ENCODE measurements at places on chromosomes 11 and 22. TPM values are rescaled to one million over a fixed set of nuclear protein-coding genes. Genes with fewer than 3 reads are reported as not detected.

Gene CABP7
- not detected for polyA plus RNA-seq

Gene CLCF1
- polyA plus RNA-seq, result 2.7 TPM

Gene TRIM66
- 5.4 TPM for polyA plus RNA-seq

Gene CST6
- polyA plus RNA-seq, result 1.7 TPM

Gene CCDC89
- 0.31 TPM for polyA plus RNA-seq

Gene DNAJC4
- 24.7 TPM for polyA plus RNA-seq

Gene STIM1
- 25.1 TPM for polyA plus RNA-seq

Gene MS4A4A
- not detected for polyA plus RNA-seq

DNA sequence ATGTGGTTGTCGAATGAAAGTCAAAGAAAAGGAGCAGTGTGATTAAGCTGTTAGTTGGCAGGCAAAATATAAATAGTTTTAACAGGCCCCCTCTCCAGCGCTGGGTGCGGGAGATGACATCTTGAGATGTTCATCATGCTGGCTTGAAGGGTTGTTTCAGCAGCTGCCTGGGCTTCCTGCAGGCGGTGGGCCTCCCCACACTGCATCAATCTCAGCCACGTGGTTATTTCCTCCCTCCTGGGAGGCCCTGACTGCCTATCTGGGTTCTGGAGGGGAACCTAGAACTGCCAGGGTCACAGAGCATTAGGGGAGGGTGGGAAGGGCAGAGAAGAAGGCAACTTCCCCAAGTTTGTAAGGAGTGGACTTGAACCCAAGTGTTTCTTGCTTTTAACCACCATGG lies 173.3 kb upstream of the SYT13 start:
- DNase-seq, result no peak

GRCh38 chr11:86244063-86244521 lies 461 bp upstream of the EED start:
- no peak for DNase-seq

- no peak for DNase-seq
These were observed 9.8 kb downstream of the LMNTD2 start for GRCh38 chr11:550746-551085.

DNA sequence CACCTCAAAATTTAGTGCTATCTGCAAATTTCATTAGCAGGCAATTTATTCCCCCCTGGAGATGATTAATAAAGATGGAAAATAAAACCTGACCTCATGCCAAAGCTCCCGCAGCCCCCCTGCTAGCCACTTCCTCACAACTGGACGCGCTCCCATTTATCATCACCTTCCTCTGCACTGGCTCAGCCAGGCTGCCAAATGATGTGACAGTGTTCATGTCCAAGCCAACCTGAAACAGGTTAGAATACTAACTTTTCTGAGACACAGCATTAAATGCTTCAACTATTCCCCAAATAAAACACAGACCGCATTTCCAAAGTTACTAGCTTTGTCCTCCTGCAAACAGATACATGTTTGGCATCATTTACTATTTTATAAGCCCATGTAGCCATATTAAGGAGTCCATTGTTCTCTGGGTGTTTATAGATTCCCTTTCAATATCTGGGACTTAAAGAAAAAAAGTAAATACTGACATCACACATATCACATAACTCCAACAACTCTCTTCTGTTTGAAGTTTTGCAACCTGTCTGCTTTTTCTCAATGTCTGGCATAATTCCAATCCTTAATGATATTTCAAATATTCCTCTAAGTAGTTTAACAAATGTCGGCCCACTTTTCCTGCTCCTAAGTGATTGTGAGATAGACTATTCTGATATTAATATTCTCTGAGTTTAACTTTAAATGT lies 829.7 kb upstream of the FAT3 start:
- DNase-seq, result no peak

DNA sequence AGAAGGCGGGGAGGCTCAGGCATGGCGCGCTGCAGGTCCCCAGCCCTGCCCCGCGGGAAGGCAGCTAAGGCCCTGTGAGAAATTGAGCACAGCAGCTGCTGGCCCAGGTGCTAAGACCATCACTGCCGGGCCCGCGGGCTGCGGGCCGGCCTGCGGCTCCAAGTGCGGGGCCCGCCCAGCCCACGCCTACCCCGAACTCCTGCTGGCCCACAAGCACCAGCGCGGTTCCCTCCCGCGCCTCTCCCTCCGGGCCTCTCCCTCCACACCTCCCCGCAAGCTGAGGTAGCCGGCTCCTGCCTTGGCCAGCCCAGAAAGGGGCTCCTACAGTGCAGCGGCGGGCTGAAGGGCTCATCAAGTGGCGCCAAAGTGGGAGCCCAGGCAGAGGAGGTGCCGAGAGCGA lies 4.6 kb upstream of the RDX start:
- no peak for DNase-seq

DNA sequence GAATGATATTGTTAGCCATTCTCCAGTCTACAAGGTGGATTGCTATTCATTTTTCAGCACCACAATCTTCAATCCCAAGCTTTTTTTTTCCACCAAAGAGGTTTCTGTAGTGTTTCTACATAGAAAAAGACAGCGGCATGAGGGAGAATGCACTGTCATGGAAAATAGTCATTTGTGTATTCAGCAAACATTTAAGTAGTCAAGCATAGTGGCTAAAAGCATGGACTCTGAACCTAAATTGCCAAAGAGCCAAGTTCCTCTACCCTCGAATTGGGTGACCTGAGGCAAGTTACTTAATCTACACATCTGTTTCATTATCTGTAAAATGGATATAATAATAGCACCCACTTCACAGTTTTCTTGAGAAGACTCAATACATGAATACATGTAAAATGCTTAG lies 14.2 kb downstream of the GAS2 start:
- no peak for DNase-seq

DNA sequence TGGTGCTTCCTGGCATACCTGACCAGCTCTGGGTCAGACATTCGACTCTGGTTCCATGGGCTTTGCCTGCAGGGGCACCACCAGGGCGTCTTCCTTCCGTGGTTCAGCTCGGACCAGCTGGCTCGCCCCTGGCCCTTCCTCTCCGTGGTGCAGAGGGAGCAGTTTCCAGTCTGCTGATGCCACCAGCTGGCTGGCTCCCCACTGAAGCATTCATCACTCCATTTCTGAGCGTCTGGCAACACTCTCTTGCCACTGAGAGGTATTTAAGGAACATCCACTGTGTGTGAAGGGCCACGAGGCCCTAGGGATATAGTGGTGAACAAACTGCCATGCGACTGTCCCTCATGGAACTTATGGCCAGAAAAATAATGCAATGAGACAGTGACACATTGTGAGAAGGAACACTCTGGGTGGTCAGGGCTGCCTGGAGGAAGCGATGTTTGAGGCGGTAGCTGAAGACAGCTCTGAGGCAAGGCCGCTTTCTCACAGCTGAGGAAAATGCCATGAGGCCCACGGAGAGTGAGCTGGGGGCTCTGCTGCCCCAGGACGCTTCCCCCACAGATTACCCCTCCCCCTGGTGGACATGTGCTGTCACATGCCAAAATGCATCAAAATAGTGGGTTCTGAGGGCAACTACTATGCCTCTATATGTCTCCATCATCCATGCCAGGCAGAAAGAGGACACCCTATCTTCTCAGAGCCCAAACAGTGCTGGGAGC lies 44.9 kb upstream of the ARFGAP3 start:
- DNase-seq, result no peak

DNA sequence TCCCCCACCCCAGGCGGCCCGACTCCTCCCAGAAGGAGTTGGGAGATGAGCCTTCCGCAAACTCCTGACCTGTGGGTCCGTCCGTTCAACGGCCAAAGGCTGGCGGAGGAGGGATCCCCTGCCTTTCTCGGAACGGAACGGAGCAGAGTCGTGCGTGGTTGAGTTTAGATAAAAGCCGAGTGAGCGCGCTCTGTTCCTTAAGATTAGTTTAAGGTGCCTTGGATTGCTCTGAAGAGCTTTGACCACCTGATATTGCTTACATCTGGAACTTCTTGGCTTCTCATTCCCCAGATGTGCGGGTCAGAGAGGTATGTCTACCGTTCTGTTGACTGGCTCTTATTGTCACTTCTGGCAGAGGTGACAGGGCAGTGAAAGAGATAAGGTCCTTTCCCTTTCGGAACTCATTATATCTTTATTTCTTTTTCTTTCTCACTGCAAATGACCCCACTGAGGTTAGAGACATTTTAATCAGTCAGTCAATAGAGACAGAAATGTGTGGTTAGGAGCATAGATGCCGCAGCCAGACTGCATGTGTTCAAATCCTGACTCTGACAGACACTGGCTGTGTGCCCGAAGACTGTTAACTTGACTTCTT lies at the start of gene TRIM6:
Gene TRIM6 (plus strand): TSS at position 31 of the 595 bp plus-strand sequence. CDS start 261 bp downstream, at position 292.
- DNase-seq, result no peak

- no peak for DNase-seq
These were observed 1348.2 kb upstream of the RAG2 start for GRCh38 chr11:37946155-37946766.

DNA sequence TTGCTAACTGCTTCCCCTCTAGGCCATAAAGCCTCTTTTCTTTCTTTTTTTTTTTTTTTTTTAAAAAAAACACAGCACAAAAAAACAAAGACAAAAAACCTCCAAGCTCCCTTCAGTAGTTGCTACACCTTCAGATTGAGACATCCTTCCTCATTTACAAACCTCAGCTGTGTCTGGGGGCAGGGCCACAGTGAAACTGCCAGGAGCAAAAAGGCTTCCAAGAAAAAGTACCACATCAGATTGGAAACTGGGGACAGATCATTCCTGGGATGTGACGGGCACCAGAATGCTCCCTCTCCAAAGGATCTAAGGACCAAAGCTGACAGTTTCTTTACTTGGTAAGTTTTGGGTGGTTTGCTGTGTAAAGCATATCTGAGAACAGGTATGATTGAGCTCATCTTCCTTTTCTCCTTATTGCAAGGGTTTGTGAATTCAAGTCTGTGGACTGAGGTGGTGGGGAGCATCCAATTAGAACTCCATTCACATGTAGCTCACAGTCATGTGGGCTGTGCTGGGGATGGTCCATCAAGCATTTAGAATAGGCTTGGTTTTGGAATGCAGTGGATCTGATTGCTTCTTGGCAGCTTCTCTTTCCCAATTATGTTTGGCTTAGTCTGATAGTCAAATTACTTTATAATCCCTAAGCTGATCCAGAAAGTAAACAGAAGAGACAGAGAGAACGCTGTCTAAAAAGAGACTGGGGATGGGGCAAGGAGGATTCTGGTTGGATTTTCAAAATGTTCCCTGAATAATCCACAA lies 705 bp downstream of the BBOX1 start:
- no peak for DNase-seq

GRCh38 chr22:49724893-49725489 lies 102.7 kb downstream of the BRD1 start:
- DNase-seq, result no peak

DNA sequence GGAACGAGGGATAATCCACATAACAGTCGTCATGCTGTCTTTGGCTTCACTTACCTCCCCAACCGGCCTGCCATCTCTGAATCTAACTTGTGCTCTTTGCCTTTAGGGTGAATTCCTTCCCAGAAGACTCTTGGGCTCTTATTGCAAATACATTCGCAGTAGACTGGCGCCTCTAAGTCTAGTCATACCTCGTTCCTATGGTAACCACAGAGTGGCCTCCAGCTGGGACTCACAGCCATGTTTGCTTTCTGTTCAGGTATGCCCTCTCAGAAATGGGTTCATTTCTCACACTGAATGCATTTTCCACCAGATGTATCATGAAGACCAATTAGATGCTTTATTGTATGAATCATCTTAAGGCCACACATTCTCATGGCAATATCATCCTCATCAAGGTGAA lies 112.7 kb downstream of the FAR1 start:
- no peak for DNase-seq

GRCh38 chr11:107840129-107840484 lies 18.5 kb downstream of the SLC35F2 start:
- no peak for DNase-seq

- DNase-seq, result no peak
These were observed 84.6 kb downstream of the DBX1 start for GRCh38 chr11:20075627-20076026.

GRCh38 chr22:35900483-35901168 lies 128.0 kb downstream of the RBFOX2 start:
- peak; percentile 25 for DNase-seq

DNA sequence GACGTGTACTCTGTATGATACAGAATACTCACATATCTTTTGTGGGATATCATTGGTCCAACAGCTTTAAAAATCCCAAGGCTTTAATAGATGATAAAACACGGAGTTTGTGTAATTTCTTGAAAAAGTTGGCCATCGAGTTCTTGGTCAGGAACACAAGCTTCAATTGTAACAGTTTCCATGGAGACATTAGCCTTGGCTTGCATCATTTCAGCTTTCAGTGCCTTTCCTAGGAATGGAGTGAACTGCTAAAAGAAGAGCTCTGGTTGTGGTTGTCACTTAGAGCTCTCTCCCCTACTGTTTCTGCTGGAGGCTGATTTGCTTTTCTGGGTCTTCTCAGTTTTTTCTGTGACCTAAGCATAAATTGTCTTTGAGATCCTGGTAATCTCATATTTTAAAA lies 14.2 kb downstream of the BMAL1 start:
- no peak for DNase-seq

GRCh38 chr22:48976556-48977535 lies 850.8 kb downstream of the BRD1 start:
- no peak for DNase-seq

GRCh38 chr11:28146123-28146751 lies 38.0 kb downstream of the METTL15 start:
- DNase-seq, result peak; percentile 26

- no peak for DNase-seq
These were observed 62.3 kb downstream of the CTNND1 start for GRCh38 chr11:57823859-57824258.

DNA sequence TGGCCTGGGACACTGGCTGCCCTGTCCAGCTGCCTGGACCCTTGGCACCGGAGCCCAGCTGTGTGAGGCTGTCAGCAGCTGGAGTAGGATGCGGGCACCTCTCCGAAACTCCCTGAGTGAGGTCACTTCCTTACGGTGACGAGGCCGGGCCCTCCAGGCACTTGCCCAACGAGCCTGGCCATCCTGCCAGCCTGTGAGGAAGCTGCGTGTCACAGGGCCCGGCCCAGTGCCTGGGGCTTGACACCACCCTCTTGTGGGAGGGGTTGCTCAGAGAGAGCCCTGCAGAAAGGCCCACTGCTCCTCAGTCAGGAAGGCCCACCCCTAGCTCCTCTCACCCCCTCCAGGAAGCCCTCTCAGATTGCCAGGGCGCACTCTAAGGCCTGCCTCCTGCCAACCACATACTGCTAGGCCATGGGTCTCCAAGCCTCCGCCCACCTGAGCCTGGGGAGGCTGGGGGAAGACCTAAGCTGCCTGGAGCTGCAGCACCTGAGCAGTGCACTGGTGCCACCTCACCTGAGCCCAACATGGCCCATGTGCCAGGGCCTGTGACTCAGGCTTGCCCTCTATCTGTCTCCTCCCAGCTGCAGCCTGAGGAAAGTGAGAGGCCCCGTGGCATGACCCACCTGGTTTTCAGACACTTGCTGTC lies 4.3 kb upstream of the PHLDA2 start:
- DNase-seq, result peak; percentile 96

Data from keratinocyte (primary cell).